ENCODE measurements at places on chromosomes 2 and 18.
A peak's percentile ranks its signal among the peaks of the same experiment; 100 is the strongest.

- no peak for DNase-seq
These were observed 78.0 kb downstream of the PTPN4 start for GRCh38 chr2:119837759-119838158.

- no peak for DNase-seq
These were observed 54.9 kb downstream of the ACTR2 start for GRCh38 chr2:65282477-65283053.

- no peak for DNase-seq
These were observed 126.8 kb upstream of the SERPINE2 start for GRCh38 chr2:224165901-224166319.

- DNase-seq = no peak
These were observed 65.3 kb downstream of the PRKRA start for GRCh38 chr2:178385595-178386148.

DNA sequence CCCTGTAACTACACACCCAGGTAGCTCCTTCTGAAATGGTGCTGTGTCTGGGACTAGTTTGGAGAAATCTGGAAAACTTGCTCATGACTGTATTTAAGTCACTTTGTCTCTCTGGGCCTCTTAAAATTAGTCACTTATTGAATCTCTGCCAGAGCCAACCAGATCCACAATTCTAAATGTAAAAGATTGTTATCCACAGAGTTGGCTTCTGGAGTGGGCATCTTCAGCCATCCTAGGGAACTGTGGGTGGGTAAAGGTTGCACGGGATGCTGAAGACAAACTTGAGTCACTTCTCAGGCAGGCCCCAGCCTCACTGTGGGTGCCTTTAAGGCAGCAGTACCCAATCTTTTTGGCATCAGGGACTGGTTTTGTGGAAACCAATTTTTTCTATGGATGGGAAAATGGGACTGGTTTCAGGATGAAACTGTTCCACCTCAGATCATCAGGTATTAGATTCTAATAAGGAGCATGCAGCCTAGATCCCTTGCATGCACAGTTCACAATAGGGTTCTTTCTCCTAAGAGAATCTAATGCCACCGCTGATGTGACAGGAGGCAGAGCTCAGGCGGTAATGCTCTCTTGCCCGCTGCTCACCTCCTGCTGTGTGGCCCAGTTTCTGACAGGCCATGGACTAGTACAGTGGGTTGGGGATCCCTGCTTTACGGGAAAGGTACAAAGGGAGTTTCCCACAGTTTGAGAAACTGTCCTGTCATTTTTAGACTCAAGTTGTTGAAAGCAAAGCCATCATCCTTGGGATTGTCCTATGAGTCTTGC, 98.3 kb upstream of the SPRED2 start:
- peak; percentile 5 for DNase-seq

DNA sequence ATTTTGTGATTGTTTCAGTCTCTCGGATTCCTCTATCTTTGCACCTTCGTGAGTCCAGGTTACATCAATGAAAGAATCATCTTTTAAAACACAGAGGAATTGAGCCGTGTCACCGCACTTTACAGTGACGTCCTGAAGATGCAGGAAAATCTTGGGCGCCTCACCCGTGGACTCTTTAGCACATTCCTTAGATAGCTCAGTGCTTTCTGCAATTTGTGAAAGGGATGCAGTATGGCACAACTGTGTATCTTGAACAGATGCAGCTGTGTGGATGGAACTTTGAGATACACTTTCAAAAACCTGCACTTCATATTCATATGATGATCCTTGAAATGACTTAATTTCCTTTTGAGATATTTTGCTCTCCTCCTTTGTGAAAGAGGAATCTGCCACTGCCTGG, 50.9 kb downstream of the TTN start:
- DNase-seq = no peak

DNA sequence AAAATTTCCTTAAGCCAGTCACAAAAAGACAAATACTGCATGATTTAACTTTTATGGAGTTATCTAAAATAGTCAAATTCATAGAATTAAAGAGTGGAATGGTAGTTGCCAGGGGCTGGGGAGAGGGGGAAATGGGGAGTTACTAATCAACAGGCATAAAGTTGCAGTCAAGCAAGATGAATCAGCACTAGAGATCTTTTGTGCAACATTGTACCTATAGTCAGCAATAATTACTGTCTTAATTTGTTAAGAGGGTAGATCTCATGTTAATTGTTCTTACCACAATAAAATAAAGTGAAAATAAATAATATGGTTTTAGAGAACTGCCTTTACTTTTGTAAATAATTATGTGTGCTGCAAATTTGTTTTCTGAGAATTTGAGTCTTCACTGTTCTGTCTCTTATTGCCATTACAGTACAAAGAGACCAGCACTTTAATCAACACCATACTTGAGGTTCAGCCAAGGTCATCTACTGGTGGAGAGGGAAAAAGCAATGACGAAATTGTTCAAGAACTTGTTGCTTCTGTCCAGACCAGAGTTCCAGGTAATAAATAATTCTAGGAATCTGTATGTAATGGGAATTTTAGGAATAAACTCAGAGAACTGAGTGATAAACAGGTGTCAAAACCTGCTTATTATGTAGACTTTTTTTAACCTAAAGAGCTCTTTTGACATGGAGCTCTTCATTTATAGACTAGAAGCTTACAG, 75.5 kb downstream of the TRABD2A start:
- no peak for DNase-seq

- no peak for DNase-seq
These were observed 202.7 kb downstream of the BCL11A start for GRCh38 chr2:60350791-60351190.

DNA sequence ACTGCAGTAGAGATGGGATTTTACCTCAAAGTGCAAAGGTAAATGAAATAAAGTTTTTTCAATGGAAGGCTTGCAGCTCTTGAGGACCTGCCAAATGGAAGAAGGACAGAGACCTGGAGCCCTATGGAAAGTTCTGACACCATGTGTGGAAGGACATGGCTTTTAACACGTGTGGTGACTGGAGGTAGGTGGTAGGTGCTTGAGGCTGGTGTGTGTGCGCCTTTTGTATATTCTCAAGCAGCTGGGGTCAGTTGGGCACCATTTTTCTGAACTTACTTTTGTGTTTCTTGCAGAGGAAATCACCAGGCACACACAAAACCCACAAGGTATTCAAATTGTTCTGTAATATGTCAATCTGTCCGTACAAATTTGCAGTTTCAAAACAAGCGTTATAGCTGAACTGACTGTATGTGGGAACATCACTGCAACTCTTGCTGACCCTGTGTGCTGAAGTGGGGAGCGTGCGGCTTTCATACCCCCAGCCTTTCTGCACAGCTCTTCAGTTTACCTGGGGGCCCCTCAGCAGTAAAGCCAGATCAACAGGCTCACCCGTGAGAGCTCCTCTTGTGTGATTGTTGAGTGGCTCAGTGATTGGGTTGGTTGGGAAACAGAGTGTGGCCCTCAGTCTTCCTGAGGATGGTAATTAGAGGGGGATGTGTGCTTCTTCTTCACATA, 363 bp downstream of the GREB1 start:
- DNase-seq = no peak

DNA sequence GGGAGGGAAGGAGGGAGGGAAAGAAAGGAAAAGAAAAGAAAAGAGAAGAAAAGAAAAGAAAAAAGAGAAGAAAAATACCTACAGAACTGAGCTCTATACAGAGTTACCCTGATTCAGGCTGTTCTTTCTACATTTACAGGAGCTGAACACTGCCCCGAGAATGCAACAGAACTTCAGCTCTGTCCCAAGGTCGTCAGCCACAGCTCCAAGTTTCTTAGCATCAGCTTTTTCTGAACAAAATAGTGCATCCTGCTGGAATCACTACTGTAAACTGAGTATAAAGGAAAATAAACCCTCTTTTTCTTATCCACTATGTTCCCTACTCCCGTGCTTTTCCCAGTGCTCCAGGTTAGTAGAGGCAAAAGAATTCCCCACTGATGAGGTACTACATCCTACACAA, 4.7 kb upstream of the PPP4R1 start:
- no peak for DNase-seq

DNA sequence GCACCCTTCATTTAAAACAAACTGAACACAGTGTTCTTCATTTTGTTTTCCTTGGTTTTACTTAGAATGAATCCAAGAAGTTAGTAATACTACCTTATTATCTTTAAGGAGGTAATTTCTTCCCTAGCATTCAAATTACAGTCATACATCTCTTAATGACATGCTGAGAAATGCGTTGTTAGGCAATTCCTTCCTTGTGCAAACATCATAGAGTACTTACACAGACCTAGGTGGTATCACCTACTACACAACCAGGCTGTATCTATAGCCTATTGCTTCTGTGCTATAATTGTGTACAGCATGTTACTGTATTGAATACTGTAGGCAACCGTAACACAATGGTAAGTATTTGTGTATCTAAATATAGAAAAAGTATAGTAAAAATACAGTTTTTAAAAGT, 8.4 kb upstream of the CABYR start:
- DNase-seq = no peak

DNA sequence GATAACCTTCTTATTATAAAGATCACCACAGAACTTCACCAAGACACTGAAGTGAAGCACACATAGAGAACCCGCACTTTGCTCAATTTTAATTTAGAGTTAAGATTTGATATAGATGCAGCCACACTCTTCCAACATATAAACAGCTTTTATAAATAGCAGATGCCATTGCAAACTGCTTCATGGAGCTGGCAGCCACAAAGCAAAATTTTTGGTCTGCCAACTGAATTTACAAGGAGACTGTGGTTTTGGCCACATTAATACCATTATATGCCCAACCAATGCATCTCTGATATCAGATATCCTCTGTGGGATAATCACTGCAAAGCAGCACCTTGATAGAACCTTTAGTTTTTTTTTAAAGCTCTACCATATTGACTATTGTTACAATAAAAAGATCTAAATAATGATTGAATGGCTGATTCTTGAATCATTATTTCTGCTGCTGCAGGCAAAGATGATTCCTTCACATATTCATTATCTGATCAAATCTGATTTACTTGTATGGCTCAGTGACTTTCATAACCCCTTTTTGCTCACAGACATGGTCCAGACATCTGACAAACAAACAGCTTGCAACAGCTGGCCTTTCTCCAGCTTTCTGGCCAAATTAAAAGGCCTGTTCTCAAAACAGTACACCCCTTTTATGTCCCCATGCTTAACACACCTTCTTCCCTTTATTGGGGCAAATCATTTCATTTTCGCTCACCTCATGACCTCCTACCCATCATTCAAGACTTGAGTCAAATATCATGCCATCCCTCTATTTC, 88.4 kb downstream of the METTL4 start:
- DNase-seq = no peak

- DNase-seq = no peak
These were observed 26.6 kb downstream of the BIN1 start for GRCh38 chr2:127080226-127080937.

GRCh38 chr2:232772531-232772930, 3.8 kb downstream of the KCNJ13 start:
- no peak for DNase-seq

DNA sequence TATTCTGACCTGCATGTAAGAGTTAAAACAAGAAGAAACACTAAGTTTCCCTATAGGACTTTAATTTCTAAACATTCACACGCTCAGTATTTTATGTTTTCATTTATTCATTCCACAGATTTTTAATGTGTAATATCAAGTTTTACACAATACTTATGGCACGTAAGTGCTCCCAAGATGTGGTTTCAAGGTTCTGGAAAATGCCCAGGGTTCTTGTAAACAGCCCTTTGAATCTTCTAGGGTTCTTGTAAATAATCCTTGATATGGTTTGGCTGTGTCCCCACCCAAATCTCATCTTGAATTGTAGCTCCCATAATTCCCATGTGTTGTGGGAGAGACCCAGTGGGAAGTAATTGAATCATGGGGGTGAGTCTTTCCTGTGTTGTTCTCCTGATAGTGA, 383.0 kb downstream of the TXNL1 start:
- no peak for DNase-seq

DNA sequence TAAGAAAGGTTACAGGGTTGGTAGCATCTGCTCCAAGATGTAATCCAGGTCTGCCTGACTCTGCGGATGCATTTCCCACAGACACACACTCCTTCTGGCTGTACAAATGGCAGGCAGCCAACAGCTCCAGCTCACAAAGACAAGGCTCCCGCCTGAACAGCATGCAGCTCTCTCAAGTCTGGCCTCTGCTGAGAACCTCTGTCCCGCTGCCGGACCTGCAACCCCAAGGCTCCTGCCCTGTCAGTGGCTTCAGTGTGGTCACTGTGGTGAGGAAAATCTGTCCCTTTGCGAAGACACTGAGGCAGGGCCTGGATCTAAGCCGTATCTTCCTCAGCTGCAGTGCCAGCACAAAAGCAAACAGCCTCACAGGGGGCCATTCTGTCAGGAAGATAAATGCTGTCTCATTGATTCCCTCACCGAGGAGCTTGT, 469.3 kb upstream of the MEX3C start:
- DNase-seq = no peak

- DNase-seq = no peak
These were observed 59.9 kb downstream of the AGAP1 start for GRCh38 chr2:235553696-235554100.

- no peak for DNase-seq
These were observed 1108.3 kb upstream of the KLHL29 start for GRCh38 chr2:22276696-22277095.

- no peak for DNase-seq
These were observed 48.8 kb upstream of the ZDBF2 start for GRCh38 chr2:206225435-206226232.

DNA sequence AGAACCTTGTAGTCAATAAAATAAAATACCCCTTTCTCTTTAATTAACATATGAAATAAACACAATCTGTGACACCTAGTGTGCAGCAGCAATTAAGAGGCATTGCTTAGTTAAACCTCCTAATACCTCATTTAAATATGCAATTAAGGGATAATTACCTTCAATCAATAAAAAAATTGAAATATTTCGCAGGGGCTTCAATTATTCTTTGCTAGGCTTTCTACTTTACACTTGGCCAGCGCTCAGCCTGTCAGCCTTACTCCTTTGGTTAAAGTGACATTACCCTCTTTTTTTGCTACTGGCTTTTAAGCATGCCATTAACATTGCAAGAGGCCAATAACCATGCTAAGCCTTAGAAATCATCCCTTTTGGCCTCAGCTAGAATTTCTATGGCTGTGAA, 327.5 kb upstream of the ZNF521 start:
- no peak for DNase-seq

DNA sequence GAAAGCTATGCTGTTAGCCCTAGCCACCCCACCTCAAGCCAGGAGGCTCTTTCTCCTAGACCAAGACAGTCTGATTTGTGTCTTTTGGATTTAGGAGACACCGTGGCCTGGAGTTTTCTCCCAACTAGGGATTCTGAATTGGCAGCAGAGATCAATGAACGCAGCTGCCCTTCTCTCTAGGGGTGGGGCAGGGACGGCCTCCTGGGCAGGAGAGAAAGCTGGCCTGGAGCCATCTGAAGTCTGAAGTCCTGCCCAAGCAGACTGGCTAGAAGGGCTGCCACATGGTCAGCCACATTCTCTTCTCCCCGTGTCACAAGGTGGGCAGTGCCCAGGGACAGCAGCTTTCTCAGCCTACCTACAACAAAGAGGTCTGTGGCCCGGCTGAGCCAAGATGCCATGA, 45.1 kb downstream of the PIEZO2 start:
- no peak for DNase-seq

- no peak for DNase-seq
These were observed 7.6 kb downstream of the TRIP12 start for GRCh38 chr2:229914171-229914570.
